AG04450 (cell line): ENCODE measurements at places on chromosomes 5 and 9.

DNA sequence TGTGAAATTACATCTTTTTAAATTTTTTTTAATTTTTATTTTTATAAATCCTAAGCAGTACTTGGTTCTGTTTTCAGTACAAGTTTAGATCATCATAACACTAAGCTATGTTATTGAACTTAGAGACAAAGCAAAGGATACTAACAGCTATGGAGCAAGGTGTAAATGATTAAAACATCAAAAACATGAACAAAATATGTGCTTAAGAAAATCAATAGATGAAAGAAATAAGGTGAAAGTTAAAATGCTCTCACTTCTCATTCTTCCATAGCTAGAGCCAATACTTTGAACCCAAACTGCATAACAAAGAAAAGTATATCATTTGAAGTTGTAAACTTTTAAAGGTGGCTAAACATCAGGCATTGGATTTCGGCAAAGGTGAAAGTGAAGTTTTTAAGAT is 292.3 kb upstream of the PUM3 start:
- no peak for DNase-seq

DNA sequence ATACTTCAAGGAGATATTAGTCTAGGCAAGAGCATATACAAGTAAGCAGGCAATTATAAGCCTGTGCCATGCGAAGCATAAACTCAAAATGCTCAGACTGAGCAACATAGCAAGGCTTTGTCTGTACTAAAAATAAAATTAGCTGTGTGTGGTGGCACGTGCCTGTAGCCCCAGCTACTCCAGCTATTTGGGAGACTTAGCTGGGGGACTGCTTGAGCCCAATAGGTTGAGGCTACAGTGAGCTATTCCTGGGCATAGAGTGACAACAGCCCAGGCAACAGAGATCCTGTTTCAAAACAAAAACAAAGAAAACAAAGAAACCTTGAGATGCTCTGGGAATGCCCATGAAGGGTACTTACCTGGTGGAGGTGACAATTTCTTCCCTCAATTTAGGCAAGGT is 130.5 kb upstream of the ZNF608 start:
- no peak for DNase-seq

- no peak for DNase-seq
Measured at GRCh38 chr9:77384406-77384805, 207.1 kb downstream of the VPS13A start.

DNA sequence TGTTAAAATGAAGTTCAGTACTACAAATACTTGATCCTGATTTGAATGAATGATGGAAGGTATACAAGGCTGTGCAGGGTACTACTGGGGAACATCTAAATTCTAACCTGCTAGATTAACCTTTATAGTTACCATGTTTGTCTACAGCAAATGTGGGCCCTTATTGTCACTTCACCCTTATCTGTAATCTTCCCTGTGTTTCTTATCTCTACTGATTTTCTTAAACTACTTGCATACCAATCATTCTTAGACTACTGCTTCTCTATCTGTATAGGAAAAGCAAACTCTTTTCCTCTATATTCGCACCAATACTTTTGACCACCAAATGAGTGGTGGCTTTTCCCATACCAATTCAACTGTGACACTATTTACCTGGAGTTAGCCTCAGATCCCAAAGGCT is 210.7 kb downstream of the HINT1 start:
- no peak for DNase-seq

DNA sequence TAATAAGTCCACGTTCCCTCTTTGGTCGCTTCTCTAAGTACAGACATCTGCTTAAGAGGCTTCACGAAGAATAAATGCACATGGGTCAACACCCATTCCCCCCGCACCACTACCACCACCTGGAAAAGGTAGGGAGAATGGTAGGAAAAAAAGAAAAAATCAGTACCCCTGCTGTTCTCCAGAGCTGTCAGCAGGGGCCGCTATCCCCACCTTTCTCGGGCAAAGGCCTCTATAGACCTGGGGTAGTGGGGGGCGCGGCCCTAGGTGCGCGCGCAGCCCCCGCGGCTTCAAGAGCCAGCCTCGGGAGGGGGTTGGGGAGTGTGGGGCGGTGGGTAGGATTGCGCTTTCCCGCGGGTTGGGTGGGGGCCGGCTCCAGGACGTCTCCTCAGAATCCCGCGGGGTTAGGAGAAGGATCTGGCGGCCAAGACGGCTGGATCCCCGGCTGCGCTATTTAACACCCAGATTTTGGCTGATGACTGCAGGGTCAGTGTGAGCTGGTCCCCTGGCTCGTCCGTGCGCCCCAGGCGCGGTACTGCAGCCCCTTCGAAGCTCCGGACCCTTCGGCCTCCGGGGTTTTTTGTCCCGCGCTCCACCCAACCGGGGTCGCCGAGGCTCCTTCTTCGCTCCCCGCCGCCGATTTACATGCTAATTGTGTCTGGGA is 1.6 kb upstream of the SEMA6A start:
- DNase-seq = no peak

GRCh38 chr9:128369024-128369706 is 2.0 kb upstream of the URM1 start:
- no peak for DNase-seq

GRCh38 chr5:157478726-157479125 is 18.7 kb downstream of the NIPAL4 start:
- no peak for DNase-seq

DNA sequence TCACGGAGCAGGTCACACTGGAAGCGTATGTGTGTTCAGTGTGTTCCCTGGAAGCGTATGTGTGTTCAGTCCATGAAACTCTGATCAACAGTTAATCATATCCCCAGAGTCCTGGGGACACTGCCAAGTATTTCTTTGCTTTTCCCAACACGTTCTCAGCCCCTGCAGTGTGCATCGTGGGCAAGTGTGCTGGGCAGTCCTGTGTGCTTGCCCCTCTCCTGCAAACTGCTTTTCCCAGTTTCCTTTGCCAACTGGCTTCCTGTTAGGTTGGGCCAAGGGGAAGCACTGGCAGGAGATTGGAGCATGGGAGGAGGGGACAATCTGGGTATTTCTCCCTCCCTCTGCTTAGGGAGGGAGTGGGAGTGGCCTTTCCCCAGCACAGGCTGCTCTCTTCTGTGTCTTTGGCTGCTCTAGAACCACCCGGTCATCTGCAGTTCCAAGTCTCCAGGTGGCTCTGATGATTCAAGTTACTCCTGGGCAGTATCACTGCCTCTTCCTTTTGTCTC is 36.8 kb upstream of the NEK6 start:
- DNase-seq = no peak

DNA sequence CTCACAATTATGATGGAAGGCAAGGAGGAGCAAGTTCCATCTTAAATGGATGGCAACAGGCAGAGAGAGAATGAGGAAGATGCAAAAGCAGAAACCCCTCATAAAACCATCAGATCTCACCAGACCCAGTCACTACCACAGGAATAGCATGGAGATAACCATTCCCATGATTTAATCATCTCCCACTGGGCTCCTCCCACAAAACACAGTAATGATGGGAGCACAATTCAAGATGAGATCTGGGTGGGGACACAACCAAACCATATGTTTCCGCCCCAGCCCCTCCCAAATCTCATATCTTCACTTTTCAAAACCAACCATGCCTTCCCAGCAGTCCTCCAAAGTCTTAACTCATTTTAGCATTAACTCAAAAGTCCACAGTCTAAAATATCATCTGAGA is 304.0 kb downstream of the TUSC1 start:
- DNase-seq = no peak

DNA sequence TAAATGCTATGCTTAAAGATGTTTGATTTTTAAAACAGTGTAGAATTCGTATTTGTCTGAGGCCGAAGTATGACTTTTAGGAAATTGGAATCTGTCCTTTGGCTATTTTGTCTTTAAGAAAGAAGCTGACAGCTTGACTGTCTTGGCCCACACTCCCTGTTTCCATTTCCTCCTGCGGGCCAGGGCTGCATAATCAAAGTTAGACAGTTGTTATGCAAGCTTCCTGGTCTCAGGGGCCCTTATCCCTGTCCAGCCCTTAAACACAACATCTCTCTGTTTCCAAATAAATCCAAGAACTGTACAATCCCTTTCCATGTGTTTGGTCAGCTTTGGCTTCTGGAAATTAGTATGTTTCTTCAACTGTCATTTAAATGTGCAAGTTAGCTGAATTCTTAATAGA is 54.6 kb upstream of the ECM2 start:
- DNase-seq = no peak

- DNase-seq = no peak
Measured at GRCh38 chr9:72575666-72576065, 54.3 kb downstream of the TMC1 start.

DNA sequence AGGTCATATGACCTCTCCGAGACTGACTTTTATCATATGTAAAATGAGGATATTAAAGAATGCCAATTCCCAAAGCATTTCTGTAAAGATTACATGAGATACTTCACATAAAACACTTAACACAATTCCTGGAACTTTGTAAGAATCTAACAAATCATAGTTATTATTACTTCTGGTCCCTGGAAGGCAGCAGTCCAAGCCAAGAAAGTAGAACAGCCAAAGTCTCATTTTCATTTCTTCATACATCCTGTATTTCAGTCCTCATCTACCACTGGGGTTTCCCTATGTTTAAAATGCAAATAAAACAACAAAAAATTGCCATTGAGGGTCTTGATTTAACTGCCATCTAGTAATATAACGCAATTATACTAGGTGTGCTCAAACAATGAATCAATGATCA is 179.5 kb downstream of the MARCHF11 start:
- no peak for DNase-seq

- DNase-seq = no peak
Measured at GRCh38 chr5:31781772-31782171, 142.8 kb downstream of the PDZD2 start.

GRCh38 chr9:37283730-37284325 is 138.7 kb upstream of the GRHPR start:
- no peak for DNase-seq

DNA sequence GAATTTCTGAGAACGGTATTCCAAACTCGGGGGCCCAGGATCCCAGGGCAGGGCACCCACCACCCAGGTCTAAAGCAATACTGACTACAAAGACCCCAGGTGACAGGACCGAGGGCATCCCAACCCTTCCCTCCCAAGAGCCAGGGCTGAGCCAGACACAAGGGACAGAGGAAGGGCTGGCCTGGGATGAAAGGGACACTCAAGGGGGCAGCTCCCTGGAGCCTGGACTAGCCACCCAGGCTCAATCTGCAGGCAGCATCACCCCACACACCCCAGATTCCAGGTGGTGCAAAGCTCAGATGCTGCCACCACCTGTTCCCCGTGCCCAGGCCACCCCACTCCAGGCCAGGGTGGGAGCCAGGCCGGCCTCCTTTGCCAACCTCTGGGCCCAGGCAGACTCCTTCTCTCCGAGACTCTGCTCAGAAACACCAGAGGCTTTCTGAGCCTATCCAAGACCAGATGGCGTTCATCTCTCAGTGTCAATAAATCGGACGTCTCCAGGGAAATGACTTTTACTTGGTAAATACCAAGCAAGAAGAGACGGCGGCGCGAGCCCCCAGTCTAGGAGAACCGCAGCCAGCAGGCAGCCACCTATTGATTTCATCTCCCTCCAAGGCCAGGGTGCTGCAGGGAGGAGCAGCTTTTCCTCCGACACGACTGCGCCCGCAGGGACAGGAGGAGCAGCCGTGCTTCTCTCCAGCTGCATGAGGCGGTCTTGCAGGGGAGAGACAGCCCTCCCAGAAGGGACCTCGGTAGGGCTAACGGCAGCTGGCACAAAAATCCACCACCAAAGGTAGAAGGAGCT is 94.1 kb upstream of the ADAMTS2 start:
- DNase-seq = no peak

- DNase-seq = no peak
Measured at GRCh38 chr5:140801494-140801841, 611 bp downstream of the PCDHA3 start.

DNA sequence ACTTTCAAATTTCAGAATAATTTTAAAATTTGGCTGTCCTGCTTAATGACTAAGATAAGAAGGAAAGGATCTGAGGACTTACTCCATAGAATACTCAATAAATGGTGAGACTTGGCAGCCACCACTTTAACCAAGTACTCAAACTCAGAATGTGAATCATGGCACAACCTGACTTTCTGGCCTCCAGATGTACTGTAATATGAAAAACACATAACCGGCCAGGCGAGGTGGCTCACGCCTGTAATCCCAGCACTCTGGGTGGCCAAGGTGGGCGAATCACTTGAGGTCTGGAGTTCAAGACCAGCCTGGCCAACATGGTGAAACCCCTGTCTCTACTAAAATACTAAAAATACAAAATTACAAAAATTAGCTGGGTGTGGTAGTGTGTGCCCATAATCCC is 10.0 kb upstream of the MARCHF6 start:
- DNase-seq = no peak

- no peak for DNase-seq
Measured at GRCh38 chr5:133580618-133581017, 31.7 kb downstream of the FSTL4 start.

DNA sequence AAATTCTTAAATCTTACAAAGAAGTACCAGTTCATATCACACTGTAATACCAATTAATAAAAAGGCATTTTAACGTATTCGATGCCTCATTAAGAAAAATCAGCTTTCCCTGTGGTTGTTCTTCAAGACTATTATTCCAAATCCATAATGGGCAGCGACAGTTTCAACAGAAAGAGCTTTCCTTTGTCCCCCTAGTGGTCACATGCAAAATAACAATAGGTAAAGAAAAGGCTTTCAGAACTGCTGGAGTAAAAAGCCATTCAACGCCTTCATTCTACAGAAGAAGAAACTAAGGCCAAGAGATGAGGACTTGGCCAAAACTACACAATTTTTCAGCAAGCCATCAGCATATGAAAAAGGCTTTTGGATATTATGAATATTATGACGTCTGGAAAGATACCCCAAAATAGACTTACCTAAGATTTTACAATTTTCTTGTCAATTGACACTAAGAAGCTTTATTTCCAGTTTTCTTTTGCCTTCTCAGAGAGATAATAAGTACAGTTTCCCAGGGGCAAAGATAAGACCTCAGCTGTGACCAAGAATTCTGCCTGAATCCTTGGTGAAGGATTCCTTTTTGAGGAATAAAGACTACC is 6.7 kb upstream of the CDH6 start:
- DNase-seq = peak; percentile 24

DNA sequence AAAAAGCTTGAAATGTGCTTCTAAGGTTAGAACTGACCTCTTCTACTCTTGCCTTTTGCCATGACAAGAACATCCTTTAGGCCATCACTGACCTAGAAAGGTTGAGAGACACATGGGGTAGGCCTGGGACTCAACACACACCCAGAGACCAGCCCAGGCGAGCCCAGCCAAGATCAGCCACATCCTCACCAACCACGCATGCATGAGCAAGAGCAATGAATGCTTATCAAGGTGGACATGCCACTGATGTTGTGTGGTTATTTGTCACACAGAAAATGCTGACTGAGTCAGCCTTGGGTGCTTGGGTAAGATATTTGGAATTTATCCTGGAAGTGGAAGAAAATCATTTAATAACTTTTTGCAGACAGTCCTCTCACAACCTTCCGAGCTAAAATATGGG is 39.4 kb downstream of the SMIM23 start:
- DNase-seq = no peak
